ENCODE measurements at places on chromosomes 16 and 17. TPM values are rescaled to one million over a fixed set of nuclear protein-coding genes. Genes with fewer than 3 reads are reported as not detected.

GRCh38 chr17:53896047-53896446 is 73.3 kb downstream of the KIF2B start:
- no peaks in the 10 kb centered on the region for H3K27me3 ChIP-seq
- no peak overlapping the region for H3K27ac ChIP-seq
- H3K36me3 ChIP-seq = no peaks in the 10 kb centered on the region
- no peaks in the 10 kb centered on the region for H3K4me1 ChIP-seq
- H3K4me3 ChIP-seq = no peak overlapping the region

- H3K27me3 ChIP-seq = no peaks in the 10 kb centered on the region
- DNase-seq = no peak
- H3K4me1 ChIP-seq = no peaks in the 10 kb centered on the region
- H3K36me3 ChIP-seq = no peaks in the 10 kb centered on the region
- no peak within 1 kb of the TSS for H3K4me3 ChIP-seq
- no peak within 1 kb of the TSS for H3K27ac ChIP-seq
These were observed at the start of gene SLFN14 for GRCh38 chr17:35560703-35561102. TSS of gene SLFN14 (minus strand) at chr17:35560819. CDS start at chr17:35558062, 2,757 bp downstream.

GRCh38 chr17:78680436-78680835 is 101.6 kb downstream of the CYTH1 start:
- H3K4me3 ChIP-seq = no peak overlapping the region
- H3K27ac ChIP-seq = no peak overlapping the region
- H3K27me3 ChIP-seq = no peaks in the 10 kb centered on the region

DNA sequence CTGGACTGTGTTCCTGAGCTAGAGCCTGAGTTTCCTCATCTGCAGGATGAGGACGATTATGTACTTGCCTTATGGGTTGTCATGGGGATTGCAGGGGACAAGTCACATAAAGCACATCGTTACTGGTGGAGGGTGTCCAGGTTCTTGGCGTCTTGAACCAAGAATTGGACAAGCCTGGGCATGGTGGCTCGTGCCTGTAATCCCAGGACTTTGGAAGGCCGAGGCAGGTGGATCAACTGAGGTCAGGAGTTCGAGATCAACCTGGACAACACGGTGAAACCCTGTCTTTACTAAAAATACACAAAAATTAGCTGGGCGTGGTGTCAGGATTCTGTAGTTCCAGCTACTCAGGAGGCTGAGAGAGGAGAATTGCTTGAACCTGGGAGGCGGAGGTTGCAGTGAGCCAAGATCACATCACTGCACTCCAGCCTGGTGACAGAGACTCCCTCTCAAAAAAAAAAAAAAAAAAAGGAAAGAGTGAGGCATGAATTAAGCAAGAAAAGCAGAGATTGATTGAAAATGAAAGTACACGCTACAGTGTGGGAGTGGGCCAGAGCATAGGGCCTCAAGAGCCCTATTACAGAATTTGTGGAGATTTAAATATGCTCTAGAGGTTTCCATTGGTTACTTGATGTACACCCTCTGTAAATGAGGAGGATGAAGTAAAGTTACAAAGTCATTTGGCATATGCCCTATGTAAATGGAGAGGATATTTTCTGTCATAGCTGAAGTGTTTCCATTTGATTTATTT is 30.7 kb downstream of the ADGRG5 start:
- no peak overlapping the region for H3K27ac ChIP-seq
- H3K4me3 ChIP-seq = no peak overlapping the region
- no peaks in the 10 kb centered on the region for H3K36me3 ChIP-seq
- no peaks in the 10 kb centered on the region for H3K27me3 ChIP-seq

TAC4 gene
- not detected for total RNA-seq

DNA sequence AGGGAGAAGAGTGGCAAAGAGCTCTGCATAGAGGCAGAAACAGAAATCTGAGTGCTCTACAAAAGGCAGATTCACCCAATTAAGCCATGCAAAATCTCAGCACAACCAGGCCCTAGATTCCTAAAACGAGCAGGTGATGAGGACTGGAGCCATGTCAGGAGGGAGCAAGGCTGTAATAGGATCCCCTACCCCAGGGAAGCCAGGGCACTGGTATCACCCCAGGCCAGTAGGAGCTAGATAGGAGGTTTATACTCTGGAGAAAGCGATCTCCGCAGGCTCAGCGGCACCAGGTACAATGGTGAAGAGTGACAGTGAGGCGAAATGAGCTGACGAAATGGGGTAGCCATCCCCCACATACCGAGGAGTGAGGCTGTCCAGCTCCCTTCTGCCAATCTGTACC is 171.5 kb downstream of the PARN start:
- H3K4me3 ChIP-seq = no peak overlapping the region
- H3K4me1 ChIP-seq = no peaks in the 10 kb centered on the region
- no peak overlapping the region for H3K27ac ChIP-seq
- H3K36me3 ChIP-seq = peaks cover 7% of the 10 kb centered on the region
- DNase-seq = no peak

MT4 gene
- not detected for total RNA-seq

DNA sequence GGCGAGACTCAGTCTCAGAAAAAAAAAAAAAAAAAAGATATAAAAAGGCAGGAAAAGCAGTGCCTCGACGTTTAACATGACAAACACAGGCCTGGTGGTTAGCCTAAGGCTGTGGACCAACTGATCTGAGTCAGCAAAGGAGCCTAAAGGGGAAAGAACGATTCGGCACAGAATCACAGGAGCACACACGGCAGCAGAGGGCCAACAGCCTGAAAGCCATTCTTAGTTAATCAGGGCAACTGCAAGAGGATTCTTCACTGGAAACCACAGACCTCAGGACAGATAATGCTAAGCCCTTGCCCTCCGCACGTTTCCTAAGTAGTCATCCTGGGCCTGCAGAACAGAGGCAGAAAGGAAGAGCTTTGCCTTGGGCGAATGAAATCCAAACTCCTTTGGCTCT is 14.7 kb downstream of the TMEM11 start:
- no peak overlapping the region for H3K4me3 ChIP-seq
- no peaks in the 10 kb centered on the region for H3K27me3 ChIP-seq
- no peak overlapping the region for H3K27ac ChIP-seq
- DNase-seq = no peak
- H3K36me3 ChIP-seq = peaks cover 1% of the 10 kb centered on the region
- peaks cover 15% of the 10 kb centered on the region for H3K4me1 ChIP-seq

PPP1R1B gene
- not detected for total RNA-seq

TP53TG3F gene
- not detected for total RNA-seq

DNA sequence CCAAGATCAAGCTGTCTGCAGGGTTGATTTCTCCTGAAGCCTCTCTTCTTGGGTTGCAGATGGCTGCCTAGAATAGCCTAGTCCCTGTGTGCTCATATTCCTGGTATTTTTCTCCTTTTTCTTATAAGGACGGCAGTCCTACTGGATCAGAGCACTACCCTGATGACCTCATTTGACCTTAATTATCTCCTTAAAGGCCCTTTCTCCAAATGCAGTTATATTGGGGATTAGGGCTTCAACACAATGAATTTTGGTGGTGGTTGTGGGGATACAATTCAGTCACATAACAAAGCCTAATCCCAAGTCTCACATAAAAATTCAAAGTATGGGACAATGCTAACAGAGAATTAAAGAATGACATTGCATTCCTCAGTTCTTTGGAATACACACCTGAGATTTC is 238.8 kb upstream of the SALL1 start:
- no peak overlapping the region for H3K27ac ChIP-seq
- H3K36me3 ChIP-seq = no peaks in the 10 kb centered on the region
- H3K4me3 ChIP-seq = no peak overlapping the region
- no peak for DNase-seq
- no peaks in the 10 kb centered on the region for H3K27me3 ChIP-seq

FA2H gene
- total RNA-seq = 1.0 TPM

- no peaks in the 10 kb centered on the region for H3K36me3 ChIP-seq
- no peak for DNase-seq
- no peak overlapping the region for H3K4me3 ChIP-seq
- peaks cover 11% of the 10 kb centered on the region for H3K4me1 ChIP-seq
- no peaks in the 10 kb centered on the region for H3K27me3 ChIP-seq
These were observed 3.0 kb upstream of the UBB start for GRCh38 chr17:16377941-16378341.

DNA sequence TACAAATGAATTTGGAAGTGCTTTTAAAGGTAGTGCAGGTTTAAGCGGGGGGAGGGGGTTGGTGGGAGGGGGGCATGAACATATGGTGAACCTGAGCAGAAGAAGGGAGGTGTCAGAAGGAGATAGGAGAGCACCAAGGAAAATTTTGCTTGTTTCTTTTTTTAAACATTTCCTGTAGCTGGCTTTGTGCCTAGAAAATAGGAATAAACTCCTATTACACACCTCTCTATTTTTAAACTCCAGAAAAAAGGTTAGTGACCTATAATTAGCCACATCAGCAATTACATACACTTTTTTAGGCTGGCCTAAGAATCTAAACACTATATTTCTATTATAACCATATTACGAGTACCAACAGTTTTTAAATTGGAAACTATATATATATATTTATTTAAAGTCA is 159.1 kb downstream of the SKAP1 start:
- no peaks in the 10 kb centered on the region for H3K4me1 ChIP-seq
- no peaks in the 10 kb centered on the region for H3K36me3 ChIP-seq
- DNase-seq = no peak

DNA sequence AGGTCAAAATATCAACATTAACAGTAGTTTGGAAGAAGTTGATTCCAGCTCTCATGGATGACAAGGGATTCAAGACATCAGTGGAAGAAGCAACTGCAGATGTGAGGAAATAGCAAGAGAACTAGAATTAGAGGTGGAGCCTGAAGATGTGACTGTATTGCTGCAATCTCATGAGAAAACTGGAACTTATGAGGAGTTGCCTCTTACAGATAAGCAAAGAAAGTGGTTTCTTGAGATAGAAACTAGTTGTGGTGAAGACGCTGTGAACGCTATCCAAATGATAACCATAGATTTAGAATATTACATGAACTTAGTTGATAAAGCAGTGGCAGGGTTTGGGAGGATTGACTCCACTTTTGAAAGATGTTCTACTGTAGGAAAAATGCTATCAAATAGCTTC is 67.8 kb downstream of the GOSR1 start:
- no peak for DNase-seq
- H3K36me3 ChIP-seq = no peaks in the 10 kb centered on the region
- H3K4me1 ChIP-seq = peaks cover 9% of the 10 kb centered on the region

DNA sequence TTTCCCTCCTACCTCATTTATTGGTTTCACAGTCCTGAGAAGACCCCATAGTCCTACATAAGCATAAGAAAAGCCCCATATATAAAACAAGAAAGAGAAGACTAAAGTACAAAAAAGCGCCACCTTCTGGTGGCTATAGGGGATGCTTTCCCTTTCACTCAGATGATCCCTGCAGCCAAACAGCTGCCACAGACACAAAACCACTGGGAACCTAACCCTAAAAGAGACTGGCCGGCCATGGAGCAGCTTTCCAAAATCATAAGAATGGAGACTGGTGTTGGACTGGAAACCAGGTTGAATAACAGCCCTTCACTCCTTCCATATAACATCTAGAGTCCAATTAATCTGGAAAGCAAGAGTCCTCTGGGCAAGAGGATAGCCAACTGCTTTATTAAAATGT is 11.4 kb downstream of the DYNC1LI2 start:
- H3K4me1 ChIP-seq = no peaks in the 10 kb centered on the region
- no peaks in the 10 kb centered on the region for H3K27me3 ChIP-seq
- DNase-seq = peak; percentile 52
- no peak overlapping the region for H3K4me3 ChIP-seq
- no peaks in the 10 kb centered on the region for H3K36me3 ChIP-seq

USP6 gene
- total RNA-seq = 0.61 TPM

VKORC1 gene
- total RNA-seq = 36.8 TPM

DNA sequence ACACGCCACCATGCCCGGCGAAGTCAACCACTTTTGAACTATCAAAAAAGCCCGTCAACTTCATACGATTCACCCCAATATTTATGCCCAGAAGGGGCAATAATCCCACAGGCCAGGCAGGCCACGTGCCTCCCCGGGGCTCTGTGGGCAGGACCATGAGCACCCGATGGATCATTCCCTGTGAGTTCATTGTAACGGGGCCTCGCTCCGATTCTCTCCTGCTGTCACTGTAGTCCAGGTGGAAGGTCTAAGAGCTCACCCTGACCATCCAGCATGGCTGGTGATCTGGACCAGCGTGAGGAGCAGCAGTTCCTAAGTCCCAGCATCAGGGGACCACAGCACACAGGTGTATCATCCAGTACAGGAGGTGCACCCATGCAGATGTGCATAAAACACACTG is 77.5 kb upstream of the DOC2B start:
- H3K4me3 ChIP-seq = no peak overlapping the region
- H3K36me3 ChIP-seq = no peaks in the 10 kb centered on the region
- no peaks in the 10 kb centered on the region for H3K27me3 ChIP-seq
- no peak overlapping the region for H3K27ac ChIP-seq
- H3K4me1 ChIP-seq = no peaks in the 10 kb centered on the region

- H3K4me1 ChIP-seq = no peaks in the 10 kb centered on the region
- H3K4me3 ChIP-seq = no peak overlapping the region
- DNase-seq = no peak
- no peak overlapping the region for H3K27ac ChIP-seq
- H3K27me3 ChIP-seq = no peaks in the 10 kb centered on the region
These were observed 84.9 kb upstream of the ASIC2 start for GRCh38 chr17:33377837-33378595.

- H3K27ac ChIP-seq = no peak overlapping the region
- H3K27me3 ChIP-seq = no peaks in the 10 kb centered on the region
- H3K4me1 ChIP-seq = peaks cover 11% of the 10 kb centered on the region
- DNase-seq = no peak
- no peak overlapping the region for H3K4me3 ChIP-seq
These were observed 5.0 kb upstream of the RARA start for GRCh38 chr17:40303708-40304551.

DNA sequence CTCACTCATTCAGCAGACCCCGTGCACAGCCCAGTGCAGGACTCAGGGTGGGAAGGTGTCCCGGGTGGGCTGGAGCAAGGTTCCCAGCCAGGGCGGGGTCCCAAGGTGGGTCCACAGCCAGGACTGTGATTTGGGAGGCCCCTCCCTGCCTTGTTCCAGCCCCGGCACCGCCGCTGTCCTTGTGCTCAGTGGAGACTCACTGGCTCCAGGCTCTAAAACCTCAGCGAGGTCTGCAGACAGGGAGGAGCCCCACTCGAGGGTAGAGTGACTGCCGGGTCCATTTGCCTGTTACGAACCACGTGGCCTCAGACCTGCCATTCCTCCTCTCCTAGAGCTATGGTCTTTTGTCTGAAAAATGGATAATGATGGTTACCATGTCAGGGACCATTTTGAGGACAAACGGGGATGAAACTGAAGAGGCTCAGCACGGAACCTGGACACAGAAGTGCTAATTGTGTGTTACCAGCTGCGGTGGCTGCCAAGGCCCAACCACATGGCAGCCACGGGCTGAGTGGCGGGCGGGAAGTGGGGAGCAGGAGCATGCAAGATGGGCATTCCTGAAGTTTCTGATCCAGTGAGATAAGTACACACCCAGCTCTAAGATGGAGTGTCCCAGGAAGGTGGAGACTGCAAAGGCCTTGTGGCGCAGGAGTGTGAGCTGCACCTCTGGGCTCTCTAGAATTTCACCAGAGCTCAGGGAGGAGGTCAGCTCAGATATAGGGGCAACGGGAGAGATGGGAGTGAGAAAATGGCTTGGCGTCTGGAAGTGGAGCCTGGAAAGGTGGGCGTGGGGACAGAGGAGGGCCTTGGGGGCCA is 317.6 kb downstream of the SEC14L1 start:
- peaks cover 100% of the 10 kb centered on the region for H3K4me1 ChIP-seq
- DNase-seq = no peak
- peak overlapping the region; percentile 77 for H3K27ac ChIP-seq
- no peaks in the 10 kb centered on the region for H3K36me3 ChIP-seq

Data from B cell (primary cell).